Epithelial cell of prostate (primary cell): ENCODE measurements at places on chromosomes 1 and 21.

- no peak for DNase-seq
Measured at GRCh38 chr21:20968391-20968790, 29.8 kb upstream of the NCAM2 start.

- DNase-seq = no peak
Measured at GRCh38 chr1:110915804-110916203, 42.9 kb downstream of the CD53 start.

GRCh38 chr1:51592711-51593110 lies 24.2 kb upstream of the OSBPL9 start:
- peak; percentile 62 for DNase-seq

DNA sequence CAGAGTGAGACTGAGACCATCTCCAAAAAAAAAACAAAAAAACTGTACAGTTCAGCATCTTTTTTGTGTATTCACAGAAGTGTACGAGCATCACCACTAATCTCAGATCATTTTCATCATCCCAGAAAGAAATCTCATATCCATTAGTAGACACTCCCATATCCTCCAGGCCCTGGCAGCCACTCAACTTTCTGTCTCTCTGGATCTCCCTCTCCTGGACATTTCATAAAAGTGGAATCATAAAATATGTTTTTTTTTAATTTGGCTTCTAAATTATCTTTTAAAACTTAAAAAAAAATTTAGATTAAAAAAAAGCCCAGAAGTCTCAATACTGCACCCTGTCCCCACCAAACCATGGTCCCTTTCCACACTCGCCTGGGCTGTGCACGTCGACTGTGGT lies 22.1 kb downstream of the RIPPLY3 start:
- no peak for DNase-seq

- DNase-seq = no peak
Measured at GRCh38 chr1:16387201-16388188, 20.5 kb downstream of the SZRD1 start.

DNA sequence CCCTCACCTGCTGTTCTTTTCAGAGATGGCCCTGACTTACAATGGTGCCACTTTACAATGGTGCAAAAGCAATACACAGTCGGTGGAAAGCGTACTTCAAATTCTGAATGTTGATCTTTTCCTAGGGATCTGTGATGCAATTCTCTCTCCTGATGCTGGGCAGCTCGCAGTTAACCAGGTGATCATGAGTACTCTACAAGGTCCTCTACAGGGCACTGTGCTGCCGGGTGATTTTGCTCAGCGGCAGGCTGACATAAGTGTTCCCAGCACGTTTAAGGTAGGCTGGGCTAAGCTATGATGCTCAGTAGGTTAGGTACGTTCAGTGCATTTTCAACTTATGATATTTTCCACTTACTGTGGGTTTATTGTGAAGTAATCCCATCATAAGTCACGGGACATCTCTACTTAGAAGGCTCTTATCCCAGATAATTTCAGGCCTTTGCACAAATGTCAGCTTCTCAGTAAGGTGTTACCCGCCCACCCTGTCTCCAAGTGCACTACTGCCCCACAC lies 126.5 kb downstream of the KCNN3 start:
- DNase-seq = no peak

DNA sequence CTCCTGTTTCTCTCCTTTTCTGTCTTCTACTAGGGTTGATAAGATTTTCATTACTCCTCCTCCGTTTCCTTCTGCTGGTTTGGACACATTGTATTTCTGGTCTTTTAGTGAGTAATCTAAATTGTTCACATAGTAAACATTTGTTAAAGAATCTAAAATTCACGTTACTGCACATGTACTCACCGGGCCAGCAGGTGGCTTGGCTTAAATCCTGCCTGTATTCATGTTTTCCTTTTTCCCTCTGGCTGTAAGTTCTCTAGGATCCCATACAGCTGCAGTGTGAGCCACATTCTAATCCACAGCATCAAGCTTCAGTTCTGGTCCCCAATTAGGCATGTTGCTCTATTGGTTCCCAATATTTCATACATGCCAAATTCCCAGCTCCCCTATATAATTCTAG lies 958.3 kb downstream of the ADGRL2 start:
- no peak for DNase-seq

DNA sequence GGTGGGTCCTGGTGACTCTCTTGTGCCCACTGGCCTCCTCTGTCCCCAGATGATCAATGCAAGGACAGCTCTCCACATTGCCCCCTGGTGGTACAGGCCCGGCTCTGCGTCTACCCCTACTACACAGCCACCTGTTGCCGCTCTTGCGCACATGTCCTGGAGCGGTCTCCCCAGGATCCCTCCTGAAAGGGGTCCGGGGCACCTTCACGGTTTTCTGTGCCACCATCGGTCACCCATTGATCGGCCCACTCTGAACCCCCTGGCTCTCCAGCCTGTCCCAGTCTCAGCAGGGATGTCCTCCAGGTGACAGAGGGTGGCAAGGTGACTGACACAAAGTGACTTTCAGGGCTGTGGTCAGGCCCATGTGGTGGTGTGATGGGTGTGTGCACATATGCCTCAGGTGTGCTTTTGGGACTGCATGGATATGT lies 10.8 kb downstream of the ADAMTSL4 start:
- no peak for DNase-seq

- DNase-seq = peak; percentile 34
Measured at GRCh38 chr1:19926296-19927129, 3.1 kb upstream of the PLA2G2E start.

- peak; percentile 90 for DNase-seq
Measured at GRCh38 chr1:75672528-75673393, 51.7 kb upstream of the ACADM start.

DNA sequence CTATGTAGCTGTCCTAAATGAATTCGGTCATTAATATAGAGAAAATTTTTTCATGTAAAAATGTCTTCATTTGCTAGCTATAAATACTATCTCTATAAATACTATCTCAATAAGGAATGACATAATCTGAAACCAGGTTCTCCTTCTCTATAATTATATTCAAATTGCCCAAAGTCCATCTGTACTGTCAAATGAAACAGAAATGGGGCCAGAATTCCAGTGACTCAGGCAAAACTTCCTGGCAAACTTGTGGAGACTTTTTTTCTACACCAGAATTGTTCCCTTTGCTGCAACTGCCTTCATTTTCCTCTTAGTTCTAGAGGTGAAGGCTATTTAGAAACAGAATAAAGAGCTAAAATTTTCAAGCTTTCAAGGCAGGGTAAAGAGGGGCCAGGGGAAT lies 152.5 kb downstream of the KCNH1 start:
- no peak for DNase-seq

DNA sequence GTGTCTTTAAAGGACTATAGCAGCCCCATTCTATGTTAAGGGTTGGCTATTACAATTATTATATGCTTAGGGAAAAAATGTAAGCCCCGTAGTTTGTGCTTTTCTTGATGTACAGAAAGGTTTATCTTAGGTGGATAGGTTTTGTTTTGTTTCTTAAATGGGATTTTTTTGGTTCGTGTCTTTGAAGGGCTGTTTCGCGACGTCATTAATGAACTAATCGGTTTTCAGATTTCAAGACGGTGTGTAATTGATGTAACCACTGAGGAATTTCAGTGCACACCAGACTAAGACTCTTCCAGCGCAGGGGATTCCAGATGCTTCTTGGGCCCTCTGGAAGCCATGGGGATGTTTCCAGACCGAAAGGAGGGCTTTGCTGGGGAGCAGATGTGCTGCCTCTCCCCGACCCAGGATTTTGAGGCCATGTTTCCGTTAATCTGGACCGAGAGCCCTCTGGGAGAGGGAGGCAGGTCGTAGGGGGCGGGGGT lies 4.8 kb upstream of the SIM2 start:
- no peak for DNase-seq

GRCh38 chr1:200905411-200906052 lies 10.8 kb downstream of the INAVA start:
- DNase-seq = peak; percentile 85

DNA sequence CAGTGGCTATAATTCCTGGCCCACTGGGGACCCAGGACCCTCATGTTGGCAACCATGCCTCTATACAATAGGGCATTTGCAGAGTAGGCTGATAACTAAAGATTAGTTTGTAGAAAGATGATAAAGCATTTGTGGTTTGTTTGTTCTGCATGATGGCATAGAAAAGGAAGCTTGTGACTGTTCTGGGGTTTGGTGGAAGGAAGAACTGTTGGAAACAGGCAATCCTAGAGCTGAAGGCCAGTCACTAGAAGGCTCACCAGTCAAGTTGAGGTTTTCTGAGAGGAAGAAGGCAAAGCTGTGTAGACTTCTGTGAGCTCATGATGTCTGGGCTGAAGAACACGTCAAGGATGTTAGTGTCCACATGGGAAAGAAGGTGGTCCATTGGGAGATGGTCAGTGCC lies 140.3 kb upstream of the VANGL1 start:
- DNase-seq = no peak

DNA sequence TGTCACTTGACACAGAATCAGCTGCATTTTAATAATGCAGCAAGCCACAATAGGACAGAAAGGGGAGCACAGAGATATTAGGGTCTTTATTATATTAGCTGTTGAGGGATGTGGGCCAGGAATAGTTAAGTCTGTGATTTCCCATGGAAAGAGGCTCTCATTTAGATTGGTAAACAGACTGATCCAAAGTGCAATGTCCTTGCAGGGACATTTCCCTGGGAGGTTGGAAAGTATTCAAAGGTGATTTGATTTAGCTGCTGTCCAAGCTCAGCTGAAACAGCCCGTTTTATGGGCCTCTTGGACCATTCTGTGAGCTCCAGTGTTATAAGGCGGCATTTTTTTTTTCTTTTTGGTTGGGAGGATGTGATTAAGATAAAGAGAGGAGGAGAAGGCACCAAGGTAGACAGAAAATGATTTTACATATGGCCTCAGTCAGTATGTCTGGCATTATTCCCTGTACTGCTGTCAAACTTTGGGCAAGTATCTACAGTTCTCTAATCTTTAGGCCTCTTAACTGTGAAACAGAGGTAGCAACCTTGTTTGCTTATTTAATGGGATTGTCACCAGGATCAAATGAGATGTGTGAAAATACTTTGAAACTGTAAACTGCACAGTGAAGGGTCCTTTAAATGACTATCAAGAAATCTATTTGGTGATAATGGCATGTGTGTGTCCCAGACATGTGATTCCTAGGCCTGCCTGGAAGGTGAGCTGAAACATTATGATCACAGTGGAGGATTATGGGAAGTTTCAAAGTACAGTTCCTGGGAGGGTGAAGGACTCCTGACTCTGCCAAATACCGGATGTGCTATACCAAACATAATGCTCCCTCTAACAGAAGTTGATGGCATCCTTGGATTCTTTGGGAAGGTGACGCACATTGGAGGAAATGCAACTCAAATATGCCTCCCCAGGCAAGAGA lies 62.2 kb downstream of the NOS1AP start:
- DNase-seq = no peak

- DNase-seq = peak; percentile 16
Measured at GRCh38 chr1:18618546-18619466, 11.8 kb upstream of the PAX7 start.

DNA sequence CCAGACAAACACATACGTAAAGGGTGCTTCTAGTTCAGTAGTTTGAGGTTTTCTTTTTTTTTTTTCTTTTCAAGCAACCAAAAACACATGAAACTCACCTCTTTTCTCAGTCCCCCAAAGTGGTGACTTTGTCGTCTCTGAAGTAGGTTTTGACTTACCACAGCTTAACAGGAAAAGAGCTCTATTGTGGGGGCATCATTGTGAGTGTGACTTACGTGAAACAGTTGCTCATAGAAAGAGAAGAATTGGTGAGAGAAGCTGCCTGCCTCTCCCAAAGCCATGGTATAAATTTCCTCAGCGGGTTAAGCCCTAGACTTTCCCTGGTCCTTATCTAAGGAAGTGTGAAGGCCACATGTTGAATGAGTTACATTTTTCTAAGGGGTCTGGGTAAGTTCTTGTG lies 11.9 kb downstream of the FASLG start:
- DNase-seq = no peak

DNA sequence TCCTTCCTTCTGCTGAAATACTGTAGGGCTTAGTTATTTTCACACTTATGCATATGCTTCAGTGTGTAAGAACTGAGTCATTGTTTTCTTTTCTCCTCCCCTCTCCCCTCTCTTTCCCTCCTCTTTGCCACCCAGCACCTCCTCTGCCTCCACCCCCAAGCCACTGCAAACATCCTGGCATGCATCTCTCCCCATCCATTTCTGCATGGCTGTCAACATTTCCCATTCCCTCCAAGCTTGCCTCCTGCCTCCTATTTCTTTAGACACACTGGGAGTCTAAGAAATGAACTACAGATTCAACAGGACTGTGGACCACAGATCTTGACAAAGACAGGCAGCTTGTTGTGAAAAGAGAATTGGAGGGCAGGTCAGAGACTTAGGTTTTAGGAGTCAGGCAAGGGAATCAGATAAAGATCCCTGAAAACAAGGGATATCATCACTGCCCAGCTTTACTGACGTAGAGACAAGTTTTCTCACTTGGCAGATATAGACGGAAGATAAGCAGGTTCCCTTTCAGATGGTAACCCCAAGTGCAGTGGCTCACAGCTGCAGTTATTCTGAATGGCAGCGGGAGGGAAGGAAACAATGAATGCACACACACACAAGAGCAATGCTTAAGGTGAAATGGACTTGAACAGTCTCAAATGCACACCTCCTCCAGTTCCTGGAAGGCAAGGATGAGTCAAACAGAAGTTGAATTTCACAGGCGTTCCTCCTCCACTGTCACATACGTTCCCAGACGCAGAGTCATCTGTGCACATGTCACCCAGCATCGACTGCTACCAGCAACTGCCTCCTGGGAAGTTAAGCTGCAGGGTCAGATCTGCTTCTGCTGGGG lies 56.1 kb downstream of the HIVEP3 start:
- DNase-seq = peak; percentile 77
